ENCODE measurements at places on chromosomes 3 and 15.

GRCh38 chr15:46322753-46323152 lies 687.9 kb downstream of the SQOR start:
- DNase-seq: no peak

DNA sequence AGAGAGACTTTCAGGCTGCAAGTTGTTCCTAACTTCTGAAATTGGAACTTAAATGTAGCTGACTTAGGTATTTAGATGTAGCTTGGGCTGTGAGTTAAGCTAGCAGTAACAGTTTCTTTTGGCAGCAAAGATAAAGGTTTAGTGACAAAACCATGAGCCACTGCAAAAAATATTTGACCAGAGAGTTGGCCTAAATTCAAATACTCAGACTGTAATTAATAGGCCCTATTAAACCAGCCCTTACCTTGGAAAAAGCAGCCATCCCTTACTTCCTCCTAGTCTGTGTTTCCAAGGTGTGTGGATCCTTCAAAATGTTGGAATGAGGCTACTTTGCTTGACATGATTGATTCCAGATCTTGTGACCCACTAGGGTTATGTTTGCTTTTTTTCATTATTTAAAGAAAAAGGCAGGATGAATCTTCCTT lies 8.2 kb downstream of the TPM1 start:
- no peak for DNase-seq

DNA sequence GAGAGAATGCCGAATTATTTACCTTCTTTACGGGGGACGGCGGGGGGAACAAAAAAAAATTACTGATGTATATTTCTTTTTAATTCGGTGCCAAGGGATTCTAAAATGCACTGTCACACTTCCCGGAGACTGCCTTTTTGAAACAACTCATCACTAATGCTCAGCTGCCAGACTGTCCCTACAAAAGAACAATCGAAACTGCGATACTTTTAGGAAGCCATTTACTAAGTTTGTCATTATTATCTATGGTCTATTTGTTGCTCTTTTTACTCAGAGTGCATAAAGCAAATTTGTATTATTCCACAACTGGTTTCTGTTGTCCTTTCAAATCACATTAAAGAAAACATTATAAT lies 60.8 kb downstream of the TM4SF4 start:
- DNase-seq: no peak

- DNase-seq: no peak
These were observed 180.9 kb downstream of the ZNF621 start for GRCh38 chr3:40705663-40706062.

DNA sequence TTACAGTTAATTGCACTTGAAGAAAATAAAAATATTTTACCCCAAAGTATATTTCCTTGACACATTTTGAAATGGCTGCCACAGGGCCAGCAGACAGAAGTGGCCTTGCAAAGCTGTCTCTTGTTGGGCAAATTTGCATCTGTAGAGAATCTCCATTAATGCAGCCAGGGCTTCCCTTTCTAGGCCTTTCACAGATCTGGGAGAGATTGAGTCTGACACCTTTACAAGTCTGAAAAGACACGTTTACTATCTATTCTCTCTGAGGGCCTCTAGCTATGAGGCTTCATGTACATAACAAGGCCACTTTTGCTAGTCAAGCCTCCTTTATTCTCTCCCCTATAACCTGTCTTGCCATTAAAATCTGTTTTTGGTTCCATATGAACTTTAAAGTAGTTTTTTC lies 135.9 kb downstream of the ANO10 start:
- DNase-seq: no peak

- DNase-seq: no peak
These were observed 72.5 kb upstream of the P3H2 start for GRCh38 chr3:190193210-190193609.

DNA sequence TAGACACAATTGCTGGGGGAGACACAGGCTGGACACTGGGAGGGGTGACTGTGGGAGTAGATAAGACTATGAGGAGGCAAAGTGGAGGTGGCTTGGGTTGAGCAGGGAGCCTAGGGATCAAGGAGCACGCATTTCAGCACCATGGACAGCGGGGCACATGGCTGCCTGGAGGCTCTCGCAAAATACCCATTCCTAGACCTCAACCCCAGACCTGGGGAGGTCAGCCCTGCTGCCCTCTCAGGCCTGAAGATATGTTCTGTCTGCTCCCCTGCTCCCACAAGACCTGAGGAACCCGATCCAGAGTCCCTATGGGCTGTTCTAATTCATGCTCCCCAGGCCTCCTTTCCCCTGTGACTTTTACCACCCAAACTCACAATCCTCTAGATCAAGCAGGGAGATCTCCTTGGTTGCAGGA lies 16.0 kb upstream of the CPEB1 start:
- DNase-seq: peak; percentile 90

- peak; percentile 60 for DNase-seq
These were observed 547 bp downstream of the WNT7A start for GRCh38 chr3:13879102-13879945.

DNA sequence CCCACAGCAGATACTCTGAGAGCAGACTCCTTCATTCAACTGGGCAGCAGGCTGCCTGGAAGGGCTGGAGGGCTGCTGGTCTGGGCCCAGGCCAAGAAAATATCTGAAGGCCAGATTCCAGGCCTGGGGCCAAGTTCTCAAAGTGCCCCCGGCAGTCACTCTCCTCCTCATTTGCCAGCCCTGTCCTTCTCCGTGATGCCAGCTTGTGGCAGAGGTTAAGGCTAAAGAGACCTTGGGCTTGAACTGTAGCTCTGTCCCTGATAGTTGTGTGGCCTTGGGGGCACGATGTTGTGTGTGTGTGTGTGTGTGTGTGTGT lies 39.0 kb downstream of the FAM3D start:
- DNase-seq: no peak

DNA sequence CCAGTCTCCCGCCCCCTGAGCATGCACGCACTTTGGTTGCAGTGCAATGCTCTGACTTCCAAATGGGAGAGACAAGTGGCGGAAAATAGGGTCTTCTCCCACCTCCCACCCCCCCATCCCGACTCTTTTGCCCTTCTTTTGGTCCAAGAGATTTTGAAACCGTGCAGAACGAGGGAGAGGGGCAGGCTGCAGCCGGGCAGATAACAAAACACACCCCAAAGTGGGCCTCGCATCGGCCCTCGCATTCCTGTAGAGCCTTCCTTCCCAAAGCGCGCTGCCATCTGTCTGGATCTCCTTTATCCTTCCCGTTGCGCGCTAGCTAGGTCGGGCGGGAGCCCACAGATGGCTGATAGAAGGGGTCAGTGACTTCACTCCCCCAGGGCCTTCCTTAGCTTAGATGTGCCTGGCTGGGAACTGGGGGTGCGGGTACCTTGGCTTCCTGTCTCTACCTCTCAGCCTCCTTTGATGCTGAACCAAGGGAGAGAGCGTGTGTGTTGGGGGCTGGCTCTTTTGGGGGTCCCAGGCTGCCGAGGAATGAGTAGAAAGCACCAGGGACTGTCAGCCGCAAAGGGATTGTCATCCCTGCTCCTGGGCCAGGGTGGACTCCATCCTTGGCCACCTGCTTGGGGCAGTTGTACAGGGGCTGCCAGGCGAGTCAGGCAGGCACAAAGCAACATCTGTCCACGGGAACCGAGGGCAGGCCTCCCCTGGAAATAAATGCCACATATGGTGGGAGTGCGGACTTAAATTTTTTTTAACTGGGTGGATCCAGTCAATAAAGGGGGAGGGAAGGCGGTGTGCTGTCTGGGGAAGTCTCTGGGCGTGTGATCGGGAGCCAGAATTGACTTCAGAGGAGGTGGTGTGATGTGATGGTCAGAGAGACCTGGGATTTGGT lies 1.8 kb downstream of the SMAD3 start:
- DNase-seq: peak; percentile 83

DNA sequence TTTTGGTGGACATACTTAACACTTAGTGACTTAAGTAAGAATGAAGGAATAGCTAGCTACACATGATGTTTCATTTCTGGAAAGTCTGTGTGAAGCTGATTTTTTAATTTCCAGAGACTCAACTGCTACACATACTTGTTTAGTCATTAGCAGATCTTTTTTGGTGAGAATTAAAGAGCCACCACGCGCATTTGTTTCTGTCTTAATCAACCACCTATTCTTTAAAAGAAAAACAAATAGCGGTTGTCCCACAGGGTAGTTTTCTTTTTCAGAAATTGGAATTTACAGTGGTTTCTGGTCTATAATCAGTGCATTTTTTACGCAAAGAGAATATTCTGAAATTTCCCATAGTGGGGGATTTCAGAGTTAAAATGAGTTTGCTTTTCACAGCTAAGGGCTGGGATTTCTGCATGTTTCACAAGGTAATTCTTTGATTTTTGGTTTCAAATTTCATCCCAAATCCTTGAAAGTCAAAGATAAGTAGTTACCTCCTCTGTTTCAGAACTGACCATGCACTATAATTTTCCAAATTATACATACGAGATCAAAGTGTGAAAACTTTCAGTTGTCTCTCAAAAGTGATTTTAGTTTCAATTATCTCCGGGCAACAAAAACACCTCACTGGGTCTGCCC lies 631.0 kb upstream of the GRM7 start:
- no peak for DNase-seq

- no peak for DNase-seq
These were observed 217.9 kb downstream of the TBC1D2B start for GRCh38 chr15:77859491-77860060.

GRCh38 chr15:62491642-62492041 lies 326.6 kb upstream of the C2CD4B start:
- no peak for DNase-seq

DNA sequence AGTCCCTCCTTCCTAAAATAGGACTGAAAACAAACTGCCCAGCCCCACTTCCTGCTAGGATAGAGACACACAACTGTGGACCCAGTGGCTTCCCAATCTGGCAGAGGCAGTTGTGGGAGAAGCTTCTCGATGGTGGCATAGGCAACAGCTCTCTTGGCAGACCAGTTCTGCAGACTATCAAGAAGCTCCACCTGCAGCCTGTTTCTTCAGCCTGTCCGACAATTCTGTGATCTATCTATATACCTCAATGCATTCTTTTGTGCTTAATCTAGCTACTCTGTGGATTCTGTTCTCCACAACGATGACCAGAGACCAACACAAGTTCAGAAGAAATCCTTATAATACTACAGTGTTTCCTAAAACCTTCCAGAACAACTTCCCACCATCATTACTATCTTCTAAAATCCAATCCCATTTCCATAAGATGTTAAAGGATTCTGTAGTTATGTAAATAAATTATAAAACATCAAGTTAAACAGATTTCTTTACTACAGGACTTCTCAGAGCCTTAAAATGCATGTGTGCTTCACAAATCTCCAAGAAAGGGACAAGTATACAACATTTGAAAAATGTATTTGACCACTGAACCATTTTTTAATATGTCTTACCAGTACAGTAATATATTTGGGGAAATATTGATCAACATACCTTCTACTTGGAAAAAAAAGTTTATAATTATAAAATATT lies 57.7 kb downstream of the IGF2BP2 start:
- no peak for DNase-seq

DNA sequence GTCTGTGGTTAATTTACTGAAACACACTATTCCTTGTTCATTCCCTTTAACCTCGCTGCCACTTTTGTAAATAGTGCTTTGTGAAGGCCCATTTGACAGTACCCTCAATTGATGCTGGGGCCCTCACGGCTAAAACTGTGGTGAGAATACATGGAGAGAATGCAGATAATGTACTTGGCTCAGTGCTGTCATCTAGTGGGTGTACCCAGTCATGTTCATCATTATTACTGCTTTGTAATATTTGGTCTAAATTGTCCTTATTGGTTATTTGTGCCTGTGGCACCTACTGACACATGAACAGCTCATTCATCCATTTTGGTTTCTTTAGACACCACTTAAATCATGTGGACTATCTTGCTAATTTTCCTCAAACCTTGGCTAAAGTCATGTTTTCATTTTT lies 543.6 kb downstream of the EDEM1 start:
- DNase-seq: no peak

DNA sequence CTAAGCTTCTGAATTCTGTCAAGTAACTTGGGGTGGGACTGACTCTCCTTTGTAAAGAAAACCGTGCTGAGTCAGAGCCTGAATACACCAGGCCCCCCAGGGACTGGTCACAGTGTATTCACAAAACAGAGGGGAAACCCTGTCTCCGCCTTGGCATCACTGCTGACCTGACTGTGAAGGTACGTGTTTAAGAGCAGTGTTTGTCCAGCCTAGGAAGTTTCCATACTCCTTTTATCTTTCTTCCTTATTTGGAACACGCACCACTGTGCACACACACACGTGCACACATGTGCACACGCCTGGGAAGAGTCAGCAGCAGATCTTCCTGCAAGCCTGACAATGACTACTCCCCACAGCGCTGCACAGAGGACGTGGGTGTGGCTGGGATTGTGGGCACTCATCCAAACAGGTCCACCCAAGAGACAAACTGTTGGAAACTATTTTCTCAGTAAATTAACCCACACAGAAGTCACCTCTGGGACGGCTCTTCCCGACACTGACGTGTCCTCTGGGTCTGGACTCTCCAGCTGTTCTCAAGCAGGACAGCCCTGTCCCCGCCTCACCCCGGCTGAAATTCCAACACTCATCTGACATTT lies 87.7 kb downstream of the ATP10A start:
- DNase-seq: peak; percentile 60

GRCh38 chr15:85337425-85338074 lies 42.9 kb upstream of the AKAP13 start:
- no peak for DNase-seq

- DNase-seq: no peak
These were observed 55.8 kb upstream of the FAM98B start for GRCh38 chr15:38398134-38398533.

GRCh38 chr15:77208241-77208640 lies 137.3 kb upstream of the TSPAN3 start:
- DNase-seq: no peak

DNA sequence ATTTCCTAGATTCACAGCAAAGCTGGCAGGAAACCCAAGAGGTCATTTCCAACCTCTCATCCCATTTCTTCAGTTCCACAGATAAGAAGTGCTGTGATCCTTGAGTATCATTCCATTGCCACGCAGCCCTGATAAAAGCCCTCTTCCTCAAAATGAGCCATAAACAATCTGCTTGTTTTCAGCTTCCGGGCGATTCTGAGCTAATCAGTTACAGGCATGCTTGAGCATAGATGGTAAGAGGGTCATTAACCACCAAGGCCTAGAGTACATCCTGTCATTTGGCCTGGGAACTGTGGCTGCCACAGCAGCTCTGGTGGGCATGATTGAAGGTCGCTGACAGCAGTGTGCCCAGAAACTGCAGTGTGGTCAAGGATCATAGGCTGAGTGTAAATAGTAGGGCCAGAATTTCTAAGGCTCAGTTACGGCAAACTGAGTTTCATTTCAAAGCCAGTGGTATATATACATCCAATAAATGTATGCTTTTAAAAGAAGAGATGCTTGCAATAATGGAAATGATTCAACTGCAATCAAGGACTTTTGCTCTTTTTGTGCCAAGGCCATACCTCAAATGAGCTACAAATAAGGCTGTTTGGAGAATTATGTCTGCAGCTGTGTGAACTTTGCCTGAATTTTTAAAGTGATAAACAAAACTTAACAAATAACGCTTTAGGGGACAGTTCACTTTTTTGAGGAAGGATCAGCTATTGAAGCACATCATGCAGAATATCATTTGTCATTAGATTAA lies 47.3 kb downstream of the P3H2 start:
- DNase-seq: no peak

DNA sequence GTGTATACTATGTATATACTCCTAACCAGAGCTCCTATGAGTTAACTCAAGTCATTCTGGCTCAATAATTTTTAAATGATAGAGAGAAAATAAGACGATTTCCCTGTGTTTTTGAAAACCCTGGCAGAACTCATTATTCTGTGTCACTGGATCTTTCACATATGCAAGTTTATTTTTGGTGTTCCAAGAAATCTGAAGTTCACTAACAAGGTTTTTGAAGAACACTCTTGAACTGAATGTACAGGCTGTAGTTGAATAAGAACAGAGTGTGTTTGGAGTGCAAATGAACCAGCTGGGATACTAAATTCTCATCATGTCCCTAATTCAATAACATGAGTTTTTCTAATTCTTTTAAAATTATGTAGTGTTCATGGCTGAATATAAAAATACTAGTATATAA lies 466.9 kb upstream of the SUCLG2 start:
- DNase-seq: no peak

All from neural progenitor cell (in vitro differentiated cells).